Fibroblast of skin of scalp (primary cell): ENCODE measurements at places on chromosomes 11 and 22.

DNA sequence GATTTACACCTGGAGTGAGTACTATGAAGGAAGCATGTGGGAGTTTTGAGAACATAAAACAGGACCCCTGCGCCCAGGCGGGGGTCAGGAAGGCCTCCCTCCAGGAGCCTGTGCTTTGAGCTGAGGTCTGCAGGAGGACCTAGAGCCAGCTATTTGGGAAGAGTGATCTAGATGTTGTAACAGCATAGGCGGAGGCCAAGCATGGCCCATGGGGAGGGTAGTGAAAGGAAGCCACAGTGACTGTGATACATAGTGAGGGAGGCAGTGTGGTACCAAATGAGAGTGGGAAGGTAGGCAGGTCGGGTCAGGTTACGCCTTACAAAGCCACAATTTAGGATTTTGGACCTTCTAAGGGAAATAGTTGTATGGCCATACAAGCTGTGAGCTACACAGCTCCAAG lies 147.5 kb downstream of the PARVA start:
- no peak for DNase-seq

GRCh38 chr11:46485856-46486443 lies 94.4 kb upstream of the CHRM4 start:
- DNase-seq, result no peak

- DNase-seq, result peak; percentile 30
Observed at GRCh38 chr11:111707039-111707690, 59.0 kb downstream of the PPP2R1B start.

DNA sequence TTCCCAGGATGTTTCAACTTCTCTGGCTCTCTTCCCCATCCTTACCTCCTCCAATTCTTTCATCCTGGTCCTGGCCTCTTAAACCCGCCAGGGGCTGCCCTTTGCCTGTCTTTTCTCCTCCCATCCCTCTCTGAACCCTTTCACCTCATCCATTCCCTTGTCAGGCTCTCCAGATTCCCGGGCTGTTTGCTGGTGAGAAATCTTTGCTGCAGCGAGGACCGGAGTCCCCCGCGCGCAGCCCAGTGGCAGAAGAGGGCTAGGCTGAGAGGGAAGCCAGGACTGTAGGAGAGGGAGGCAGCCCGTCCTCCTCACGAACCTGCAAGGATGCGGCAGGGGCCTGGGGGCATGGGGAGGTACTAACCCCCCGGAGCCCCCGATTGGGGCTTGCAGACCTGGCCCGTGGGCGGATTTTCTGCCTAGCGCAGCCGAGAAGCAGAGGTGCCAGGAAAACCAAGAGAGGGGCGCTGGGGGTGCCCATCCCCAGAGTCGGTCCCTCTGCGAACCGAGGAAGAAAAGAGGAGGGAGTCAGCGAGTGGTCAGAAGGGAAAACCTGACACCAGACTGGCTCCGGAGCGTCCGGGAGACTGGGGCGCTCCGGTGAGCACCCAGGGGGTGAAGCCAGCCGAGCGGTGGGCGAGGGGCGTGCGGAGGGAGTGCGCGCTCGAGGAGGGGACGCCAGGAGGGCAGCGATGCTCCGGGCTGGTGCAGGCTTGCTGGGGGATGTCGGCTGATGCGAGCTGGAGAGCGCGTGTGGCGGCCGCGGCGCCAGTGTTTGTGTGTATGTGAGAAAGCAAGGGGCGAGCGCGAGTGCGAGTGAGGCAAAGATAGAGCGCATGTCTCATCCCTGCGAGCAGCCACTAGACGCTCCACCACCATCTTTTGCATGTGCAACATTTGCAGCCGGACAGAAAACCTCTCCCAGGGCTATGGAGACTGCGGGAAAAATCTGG lies at the start of gene GRIA4:
Gene GRIA4 (plus strand): TSS at position 242 of the 950 bp plus-strand sequence. CDS start 925 bp downstream, outside the sequence.
- DNase-seq, result peak; percentile 56

DNA sequence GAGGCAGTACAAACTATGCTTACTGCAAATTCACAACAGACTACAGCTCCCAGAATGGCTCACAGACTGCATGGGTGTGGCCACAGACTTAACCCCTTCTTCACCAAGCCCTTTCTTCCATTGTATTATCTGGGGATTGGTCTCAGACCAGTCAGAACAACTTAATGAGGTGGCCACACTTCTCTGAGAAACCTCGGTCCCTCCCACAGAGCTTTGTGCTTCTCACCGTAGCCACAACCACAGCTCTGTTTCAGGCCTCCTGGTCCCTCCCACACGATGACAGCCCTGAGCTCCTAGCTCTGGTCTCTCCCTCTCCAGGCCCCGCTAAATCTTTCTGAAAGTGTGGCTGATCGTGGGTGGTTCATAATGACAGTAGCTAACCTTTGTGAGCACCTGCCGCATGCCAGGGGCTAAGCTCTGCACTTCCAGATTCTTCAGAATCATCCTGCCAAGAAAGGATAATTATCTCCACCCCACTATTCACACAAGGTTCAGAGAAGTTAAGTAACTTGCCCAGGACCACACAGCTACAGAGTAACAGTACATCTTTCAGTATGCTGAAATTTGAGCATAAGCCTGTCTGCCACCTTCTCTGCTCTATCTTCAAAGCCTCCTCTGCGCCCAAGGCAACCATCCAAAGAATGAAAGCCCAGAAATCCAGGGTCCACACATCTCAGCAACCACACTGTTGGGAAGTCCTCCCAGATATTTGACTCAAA lies 5.4 kb downstream of the PDE2A start:
- no peak for DNase-seq

GRCh38 chr11:58919561-58919960 lies 19.7 kb upstream of the GLYATL1 start:
- DNase-seq, result peak; percentile 47

GRCh38 chr11:126544108-126545056 lies 188.9 kb downstream of the ST3GAL4 start:
- DNase-seq, result peak; percentile 59

DNA sequence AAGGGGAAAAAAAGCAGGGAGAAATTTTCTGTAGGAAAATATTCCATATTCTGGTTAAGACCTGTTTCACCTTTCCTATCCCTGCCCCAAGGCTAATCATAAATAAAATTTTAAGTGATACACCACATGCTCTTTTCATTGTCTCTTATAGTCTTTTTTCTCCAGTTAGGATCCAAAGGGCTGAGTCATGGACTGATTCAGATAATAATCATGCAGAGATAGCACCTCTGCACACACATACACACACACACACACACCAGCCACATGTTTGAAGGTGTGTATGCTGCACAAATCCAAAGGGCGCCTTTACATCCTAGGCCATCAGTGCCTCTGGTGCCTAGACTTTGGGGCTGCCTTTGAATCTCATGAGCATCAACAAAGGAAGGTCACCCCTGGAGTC lies 35.5 kb upstream of the CWF19L2 start:
- DNase-seq, result peak; percentile 18

- no peak for DNase-seq
Observed at GRCh38 chr11:48093795-48094642, 113.7 kb downstream of the PTPRJ start.

DNA sequence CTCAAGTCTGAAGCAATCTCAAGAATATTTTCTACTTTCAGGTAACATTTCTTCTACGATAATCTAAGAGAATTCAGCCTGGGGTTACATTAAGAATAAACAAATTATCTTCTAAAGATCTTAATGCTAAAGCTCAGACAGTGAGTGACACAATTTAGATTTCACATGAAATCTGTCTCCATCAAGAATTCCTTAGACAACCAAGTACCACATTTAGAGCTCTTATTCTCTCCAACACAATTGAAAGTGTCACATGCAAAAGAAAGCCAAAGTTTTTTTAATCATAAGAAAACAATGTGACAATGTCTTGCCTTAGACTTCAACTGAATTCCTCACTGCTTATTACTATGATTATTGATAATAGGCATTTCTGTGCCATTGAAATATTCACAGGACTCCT lies 60.7 kb upstream of the FAT3 start:
- DNase-seq, result no peak
